Frontal cortex (tissue), 4 donors: ENCODE measurements at places on chromosomes 3 and 15. TPM values are rescaled to one million over a fixed set of nuclear protein-coding genes. Genes with fewer than 3 reads are reported as not detected.

Gene IL12A
- 2.0 TPM for total RNA-seq

Gene UBE2E1
- 112 TPM for total RNA-seq

Gene SLC28A1
- not detected for total RNA-seq

Gene ATP13A5
- 0.41 TPM for total RNA-seq

Gene GHRL
- total RNA-seq: not detected

Gene STRIT1
- total RNA-seq: 0.82 TPM

Gene PRKCI
- 95.8 TPM for total RNA-seq
